ENCODE measurements at places on chromosomes 5 and 9.

DNA sequence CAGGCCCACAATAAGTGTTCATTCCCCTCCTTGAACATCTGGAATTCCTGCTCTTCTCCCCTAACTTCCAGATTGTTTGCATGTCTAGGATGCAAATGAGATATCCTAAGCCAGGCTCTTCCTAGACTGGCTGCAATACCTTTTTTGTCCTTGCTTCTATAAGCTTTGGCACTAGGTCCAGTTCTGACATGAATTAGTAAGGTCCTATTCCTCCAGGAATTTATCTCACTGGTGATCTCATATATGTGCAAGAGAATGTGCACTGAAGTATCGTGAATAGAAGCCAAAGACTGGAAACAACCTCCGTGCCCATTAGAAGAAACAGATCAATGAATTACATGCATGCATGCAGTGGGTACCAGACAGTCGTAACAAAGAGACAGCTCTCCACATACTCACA is 25.2 kb downstream of the DUSP1 start:
- H3K4me1 ChIP-seq = no peaks in the 10 kb centered on the region
- no peak overlapping the region for H3K27ac ChIP-seq
- no peaks in the 10 kb centered on the region for H3K27me3 ChIP-seq

DNA sequence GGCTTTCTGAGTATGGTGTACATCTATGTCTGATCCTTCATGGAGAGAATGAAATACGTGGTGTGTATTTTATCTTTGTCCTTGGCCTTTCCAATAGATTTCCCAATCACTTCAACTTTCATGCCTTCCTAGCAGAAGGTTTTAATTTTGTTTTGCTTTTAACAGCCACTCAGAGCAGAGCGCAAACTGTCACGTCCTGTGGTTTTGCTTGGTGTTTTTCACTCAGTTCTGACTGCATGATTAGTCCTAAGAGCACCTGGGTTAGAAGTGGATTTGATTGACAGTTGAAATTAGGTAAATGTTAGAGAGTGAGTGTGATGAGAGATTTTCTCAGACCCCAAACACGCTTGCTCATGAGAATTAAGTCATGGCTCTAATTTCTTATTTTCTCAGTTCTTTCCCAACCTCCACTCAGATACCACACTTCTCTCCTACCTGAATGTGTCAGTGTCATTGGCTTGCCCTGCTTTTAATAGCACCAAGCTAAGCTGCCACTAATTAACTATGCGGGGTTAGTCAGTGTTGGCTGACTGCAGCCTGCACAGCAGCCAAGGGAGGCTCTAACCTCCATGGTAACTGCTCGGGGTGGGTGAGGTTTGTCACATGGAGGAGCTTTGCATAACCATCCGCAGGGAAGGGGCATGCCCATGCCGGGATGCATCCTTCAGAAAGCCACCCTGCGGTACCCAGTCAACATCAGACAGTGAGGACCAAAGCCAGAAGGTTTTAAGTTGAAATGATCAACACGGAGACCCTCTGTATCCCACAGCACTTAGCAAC is 173.4 kb downstream of the NR3C1 start:
- H3K4me3 ChIP-seq = no peak overlapping the region
- peak; percentile 40 for DNase-seq

- no peaks in the 10 kb centered on the region for H3K36me3 ChIP-seq
- H3K4me1 ChIP-seq = peaks cover 21% of the 10 kb centered on the region
- H3K4me3 ChIP-seq = no peak overlapping the region
- H3K27me3 ChIP-seq = no peaks in the 10 kb centered on the region
Observed at GRCh38 chr5:154603953-154604679, 126.1 kb upstream of the HAND1 start.

DNA sequence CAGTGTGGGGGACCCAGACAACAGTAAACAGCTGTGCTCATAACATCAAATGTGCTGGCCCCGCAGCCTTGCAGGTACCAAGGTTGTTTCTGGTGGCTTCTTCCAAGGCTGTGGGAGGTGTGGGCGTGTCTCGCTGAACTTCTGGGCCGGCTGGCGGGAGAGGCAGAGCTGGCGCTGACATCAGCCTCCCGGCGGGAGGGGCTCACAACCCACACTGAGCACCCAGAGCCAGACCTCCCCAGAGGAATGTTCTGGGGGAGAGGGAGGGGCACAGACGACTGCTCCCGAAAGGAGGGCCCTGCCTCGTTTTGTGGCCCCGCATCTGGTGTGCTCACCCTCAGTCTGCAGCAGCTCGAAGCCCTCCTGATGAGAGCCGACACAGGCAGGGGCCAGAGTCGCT is 6.9 kb upstream of the SLC12A7 start:
- no peaks in the 10 kb centered on the region for H3K4me1 ChIP-seq
- no peaks in the 10 kb centered on the region for H3K27me3 ChIP-seq
- H3K4me3 ChIP-seq = no peak overlapping the region
- H3K36me3 ChIP-seq = no peaks in the 10 kb centered on the region

DNA sequence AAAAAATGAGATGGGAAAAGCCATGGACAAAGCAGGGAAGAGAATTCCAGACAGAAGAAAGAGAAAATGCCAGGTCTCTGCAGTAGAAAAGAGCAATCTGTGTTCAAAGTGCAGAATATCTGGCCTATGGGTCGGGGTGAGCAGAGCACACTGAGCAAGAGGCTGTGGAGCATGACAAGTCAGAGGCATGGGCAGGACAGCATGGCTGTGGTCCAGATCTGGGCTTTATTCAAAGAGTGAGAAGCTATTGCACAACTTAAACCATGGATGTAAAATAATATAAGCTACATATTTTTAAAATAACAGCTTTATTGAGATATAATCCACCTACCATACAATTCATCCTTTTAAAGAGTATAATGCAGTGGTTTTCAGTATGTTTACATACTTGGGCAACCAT is 133.1 kb upstream of the SPDL1 start:
- no peaks in the 10 kb centered on the region for H3K4me1 ChIP-seq
- no peak for DNase-seq
- no peak overlapping the region for H3K27ac ChIP-seq
- H3K36me3 ChIP-seq = no peaks in the 10 kb centered on the region

- H3K36me3 ChIP-seq = no peaks in the 10 kb centered on the region
- no peak for DNase-seq
- no peak overlapping the region for H3K27ac ChIP-seq
- no peak overlapping the region for H3K4me3 ChIP-seq
- no peaks in the 10 kb centered on the region for H3K27me3 ChIP-seq
Observed at GRCh38 chr9:81414836-81415235, 274.5 kb downstream of the TLE1 start.

DNA sequence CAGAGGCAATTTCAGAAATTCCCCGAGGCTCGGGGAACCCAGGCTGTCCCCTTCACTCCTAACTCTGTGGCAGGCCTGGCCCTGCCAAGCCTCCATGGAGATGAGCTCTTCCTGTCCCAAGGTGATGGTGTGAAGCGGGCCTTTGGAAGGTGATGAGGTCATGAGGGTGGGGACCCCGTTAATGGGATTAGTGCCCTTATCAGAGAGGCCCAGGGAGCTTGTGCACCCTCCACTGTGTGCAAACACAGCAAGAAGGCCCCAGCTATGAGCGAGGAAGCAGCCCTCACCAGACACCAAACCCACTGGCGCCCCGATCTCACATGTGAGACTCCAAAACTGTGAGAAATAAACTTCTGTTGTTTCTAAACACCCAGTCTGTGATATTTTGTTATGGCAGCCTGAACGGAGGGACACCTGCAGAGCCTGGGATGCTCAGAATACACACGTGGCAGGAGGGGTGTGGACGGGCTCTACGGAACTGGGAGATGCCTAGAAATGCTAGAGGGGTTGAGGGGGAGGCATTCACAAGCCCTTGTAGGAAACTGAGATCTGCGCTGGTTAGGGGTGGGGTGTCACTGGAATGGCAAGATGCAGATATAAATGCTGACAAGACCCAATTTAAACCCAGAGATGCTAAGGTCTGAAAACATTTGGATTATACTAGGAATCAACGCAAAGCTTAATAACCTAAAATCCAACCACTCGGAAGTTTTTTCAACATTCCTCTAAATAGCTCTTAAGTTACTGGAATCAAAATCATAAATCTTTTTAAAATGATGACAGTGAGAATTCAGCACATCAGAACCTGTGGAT is 46.9 kb downstream of the ADAMTS2 start:
- no peak overlapping the region for H3K4me3 ChIP-seq
- no peak overlapping the region for H3K27ac ChIP-seq
- H3K36me3 ChIP-seq = no peaks in the 10 kb centered on the region
- DNase-seq = peak; percentile 29
- H3K4me1 ChIP-seq = no peaks in the 10 kb centered on the region
- no peaks in the 10 kb centered on the region for H3K27me3 ChIP-seq

All from mesendoderm (in vitro differentiated cells).